Mesenteric fat pad (tissue), 1 donor: ENCODE measurements at places on chromosomes 4 and X. TPM values are rescaled to one million over a fixed set of nuclear protein-coding genes. Genes with fewer than 3 reads are reported as not detected.

TRAPPC2 gene
- total RNA-seq: 7.2 TPM

ARHGEF38 gene
- total RNA-seq: not detected

DNA sequence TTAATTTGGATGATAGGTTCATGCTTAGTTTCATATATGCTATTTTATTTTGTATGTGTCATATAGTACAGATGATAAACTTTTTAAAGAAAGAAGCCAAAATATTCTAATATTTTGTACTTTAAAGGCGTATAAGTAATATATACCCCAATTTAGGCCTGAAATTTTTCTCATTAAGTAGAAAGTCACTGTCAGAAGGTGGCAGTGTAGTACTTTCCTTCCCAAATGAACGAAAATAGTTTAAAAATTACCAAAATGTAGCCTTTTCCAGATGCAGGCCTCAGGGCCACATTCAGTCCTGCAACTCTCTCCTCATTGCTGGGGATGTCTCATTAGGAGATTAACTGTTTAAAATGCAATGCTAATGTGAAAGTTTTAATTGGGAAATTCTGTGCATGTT is 1263.6 kb downstream of the C4orf33 start:
- no peak for DNase-seq

GRCh38 chr4:105894660-105895582 is at the start of gene NPNT:
NPNT (plus strand) TSS chr4:105895471; CDS start chr4:105895653, 182 bp downstream.
- no peak for DNase-seq

MEPE gene
- not detected for total RNA-seq

DNA sequence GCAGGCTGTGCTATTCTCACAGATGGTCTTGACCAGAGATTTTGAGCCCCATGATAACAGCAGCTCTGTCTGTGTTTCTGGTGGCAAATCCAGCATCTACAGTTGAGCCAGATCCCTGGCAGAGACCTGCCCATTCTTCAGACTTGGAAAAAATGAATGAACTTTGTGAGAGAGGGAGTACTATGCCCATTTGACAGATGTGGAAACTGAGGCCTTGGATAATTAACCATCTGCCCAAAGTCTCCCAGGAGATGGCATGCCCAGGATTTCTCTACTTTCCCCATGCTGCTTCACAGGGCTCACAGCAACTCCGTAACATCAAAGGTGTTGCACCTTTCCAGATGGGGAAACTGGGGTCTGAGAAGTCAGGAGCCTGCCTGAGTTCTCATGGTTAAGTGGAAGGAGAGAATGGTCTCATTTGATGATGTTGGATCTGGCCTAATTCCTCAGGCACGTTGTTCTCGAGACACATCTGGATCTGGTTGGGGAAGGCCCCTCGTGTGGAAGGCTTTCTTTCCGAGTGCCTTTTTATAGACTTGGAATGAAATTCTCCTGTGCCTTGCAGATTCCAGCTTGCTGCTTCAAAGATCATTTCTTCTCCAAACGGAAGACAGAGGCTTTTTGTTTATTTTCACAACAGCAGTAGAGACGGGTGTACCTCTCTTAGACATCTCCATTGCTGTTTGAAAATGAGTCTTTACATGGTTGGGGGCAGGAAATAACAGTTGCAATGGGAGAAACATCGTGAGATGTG is 73.3 kb upstream of the STX18 start:
- no peak for DNase-seq

MTNR1A gene
- not detected for total RNA-seq

GRCh38 chrX:17631647-17632046 is 105.6 kb upstream of the SCML1 start:
- DNase-seq: no peak

CCNA2 gene
- total RNA-seq: 0.39 TPM

DNA sequence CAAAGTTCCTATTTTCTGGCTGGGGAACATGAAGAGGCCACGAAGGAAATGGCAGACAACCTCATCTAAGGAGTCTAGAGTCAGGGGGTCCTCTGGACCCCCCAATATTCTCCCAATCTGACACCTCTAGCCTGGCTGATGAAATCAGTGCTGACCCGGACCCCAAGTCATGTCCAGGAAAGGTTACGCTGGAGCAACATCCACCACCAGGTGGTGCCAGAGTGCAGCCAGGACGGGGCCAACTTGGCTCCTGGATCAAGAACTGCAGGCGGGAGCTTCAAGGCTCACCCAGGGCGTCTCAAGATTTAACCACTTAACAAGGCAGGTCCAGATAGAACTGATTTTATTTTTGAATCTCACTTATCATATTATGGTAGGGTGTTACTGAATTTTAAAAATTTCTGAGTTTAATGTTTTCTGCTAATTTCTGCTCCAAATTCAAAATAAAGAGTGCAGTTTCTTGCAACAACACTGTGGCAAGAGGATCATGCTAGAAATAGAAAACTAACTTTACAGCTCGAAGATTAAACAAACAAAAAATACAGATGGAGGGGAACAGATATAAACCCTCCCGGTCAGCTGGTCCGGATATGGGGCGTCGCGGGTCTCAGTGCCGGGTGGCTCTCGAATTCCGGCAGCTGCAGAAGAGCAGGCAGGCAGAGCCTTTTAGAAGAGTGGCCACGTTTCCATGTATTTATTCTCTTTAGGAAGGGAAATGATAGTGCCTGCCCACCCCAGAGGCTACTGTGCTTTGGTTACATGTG is 135.5 kb downstream of the AFAP1 start:
- peak; percentile 94 for DNase-seq

BTC gene
- total RNA-seq: 1.3 TPM

GRCh38 chr4:121688701-121689100 is 8.1 kb downstream of the ANXA5 start:
- DNase-seq: no peak

- peak; percentile 30 for DNase-seq
Observed at GRCh38 chr4:915041-915474, 17.1 kb downstream of the GAK start.

- DNase-seq: no peak
Observed at GRCh38 chr4:41747230-41748055, 1.1 kb downstream of the PHOX2B start.

GRCh38 chr4:88756149-88756548 is 58.5 kb upstream of the NAP1L5 start:
- DNase-seq: no peak

VCX gene
- total RNA-seq: not detected

DNA sequence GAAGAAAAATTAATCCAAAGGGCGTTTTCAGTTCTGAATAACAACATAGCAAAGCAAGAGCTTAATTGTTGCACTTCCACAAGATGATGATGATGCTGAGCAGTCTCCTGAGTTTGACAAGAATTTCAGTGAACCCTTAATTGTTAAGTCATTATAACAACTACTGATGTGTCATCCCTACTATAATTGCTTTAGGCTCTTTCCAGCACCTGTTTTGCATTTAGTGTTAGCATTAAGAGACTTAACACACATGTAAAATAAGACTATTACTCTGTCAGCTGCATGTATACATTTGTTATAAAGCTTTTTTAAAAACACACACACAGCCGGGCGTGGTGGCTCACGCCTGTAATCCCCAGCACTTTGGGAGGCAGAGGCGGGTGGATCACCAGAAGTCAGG is 37.9 kb upstream of the GALNT7 start:
- DNase-seq: no peak

GRCh38 chrX:24235084-24235710 is 78.7 kb downstream of the SUPT20HL2 start:
- DNase-seq: no peak

KDR gene
- total RNA-seq: 37.4 TPM

DNA sequence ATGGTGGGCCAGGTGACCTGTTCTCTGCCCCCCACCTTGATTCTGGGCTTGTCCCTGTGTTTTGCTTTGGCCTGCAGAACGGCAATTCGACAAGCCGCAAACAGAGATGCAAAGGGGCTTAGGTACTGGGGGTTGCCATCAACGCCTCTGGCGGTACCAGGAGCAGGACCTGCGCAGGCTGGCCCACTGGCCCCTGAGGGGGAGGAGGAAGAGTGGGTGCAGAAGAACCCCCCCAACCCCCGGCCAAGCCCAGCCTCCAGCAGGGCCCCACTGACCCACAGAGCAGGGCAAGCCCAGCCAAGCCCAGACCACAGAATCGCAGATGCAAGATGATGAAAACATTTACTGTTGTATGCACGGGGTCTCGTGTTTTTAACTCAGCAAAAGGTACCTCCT is 89.4 kb downstream of the PPP2R2C start:
- DNase-seq: no peak
